CD4-positive, alpha-beta T cell (primary cell): ENCODE measurements at places on chromosomes 4 and X.

GRCh38 chr4:93063325-93063724, 759.6 kb downstream of the GRID2 start:
- no peak for DNase-seq

DNA sequence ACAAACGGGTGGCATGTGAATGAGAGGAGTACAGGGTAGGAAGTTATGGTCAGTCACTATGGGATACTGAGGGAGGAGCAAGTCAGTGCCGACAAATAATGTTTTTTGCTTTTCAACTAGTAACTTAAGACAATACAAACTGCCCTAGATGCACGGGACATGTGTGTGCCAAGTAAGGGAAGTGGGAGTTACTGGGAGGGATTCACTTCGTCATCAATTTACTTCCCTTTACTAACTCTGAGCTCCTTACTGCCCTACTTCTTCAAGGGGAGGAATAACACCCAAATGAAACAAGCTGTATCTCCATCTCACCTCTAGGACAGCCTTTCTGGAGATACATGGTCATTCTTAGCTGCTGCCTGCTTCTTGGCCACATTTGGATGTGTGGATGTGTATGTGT, 97.7 kb downstream of the DGKK start:
- DNase-seq: no peak

GRCh38 chr4:138909587-138909986, 106.0 kb upstream of the NOCT start:
- DNase-seq: no peak

DNA sequence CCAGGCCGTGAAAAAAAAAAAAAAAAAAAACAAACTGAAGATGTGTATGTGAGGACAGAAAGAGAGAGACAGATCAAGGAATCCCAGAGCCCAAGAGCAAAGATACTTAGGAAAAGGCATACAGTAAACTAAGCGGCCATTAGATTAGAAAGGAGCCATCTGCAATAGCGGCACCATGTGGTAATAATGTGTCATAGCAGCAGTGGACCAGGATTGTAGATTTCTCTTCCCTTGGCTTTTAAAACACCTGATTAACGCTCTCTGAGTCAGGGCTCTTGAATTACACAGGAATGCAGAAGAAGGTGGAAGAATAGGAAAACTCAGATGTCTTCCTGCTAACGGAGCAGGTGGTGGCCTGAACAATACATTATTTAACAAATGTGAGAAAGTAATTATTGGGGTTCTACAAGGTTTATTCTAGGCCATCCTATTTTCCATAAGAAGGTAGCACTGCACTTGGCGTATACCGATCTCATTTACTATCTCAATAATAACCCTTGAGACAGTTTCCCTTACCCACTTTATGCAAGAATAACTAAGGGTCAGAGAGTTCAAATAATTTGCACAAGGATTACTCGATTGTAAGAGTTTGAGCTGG, 182.7 kb downstream of the KCNIP4 start:
- no peak for DNase-seq

- DNase-seq: no peak
Observed at GRCh38 chrX:41127477-41128192, 42.4 kb downstream of the USP9X start.

DNA sequence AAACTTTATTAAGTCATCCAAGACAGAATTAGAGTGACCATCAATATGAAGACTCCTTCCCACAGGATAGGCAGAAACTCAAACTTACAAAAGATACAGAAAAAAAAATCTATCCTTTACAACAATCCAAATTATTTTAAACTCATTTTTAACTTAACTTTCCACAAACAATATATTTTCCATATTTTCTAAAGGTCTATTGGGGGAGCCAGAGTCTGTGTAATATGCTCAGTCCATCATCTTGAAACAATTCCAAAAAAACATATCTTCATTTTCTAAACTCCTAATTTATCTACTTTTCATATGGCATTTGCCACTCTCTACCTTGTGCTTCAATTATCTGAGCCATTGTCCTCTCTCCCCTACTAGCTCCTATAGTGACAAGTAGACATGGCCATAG, 378.1 kb downstream of the PDGFC start:
- DNase-seq: no peak

DNA sequence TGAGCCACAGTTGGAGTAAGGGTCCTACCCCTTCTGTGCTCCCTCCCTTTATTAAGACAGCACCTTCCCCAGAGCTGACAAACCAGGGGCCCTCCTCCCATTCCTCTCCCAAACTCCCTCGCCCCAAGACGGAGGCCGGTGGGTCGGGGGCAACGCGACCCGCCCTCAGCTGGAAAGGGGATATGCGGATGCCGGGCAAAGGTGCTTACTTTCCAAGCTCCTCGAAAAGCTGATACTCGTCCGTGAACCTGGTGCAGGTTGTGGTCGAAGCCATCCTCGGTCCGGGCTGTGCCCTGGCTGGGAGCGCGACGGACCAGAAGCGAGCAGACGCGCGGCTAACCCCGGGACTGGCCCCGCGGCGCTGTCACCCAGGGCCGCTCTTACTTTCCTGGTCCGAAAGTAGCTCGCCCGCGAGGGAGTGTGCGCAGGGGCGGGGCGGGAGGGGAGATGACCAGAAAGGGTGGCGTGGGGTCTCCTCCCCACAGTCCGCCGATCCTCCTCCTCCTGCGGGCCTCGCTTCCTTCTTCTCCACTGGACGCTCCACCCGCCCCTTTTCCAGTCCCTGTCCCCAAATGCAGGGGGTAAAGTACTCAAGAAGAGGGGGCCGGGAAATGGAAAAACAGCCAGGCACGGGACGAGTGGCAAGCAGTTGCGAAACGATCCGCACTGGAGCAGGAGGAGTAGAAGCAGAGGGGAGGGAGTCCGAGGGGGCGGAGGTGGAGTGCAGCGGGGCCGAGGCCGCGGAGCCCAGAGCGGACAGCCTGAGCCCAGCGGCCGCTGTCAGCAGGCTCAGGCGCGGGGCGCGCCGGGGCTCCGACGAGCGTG, 531 bp downstream of the CAMK2D start:
- peak; percentile 42 for DNase-seq

GRCh38 chr4:109149836-109150235, 152.6 kb downstream of the COL25A1 start:
- DNase-seq: no peak

GRCh38 chr4:39977489-39978377, at the start of gene PDS5A:
Gene PDS5A, minus strand, starts transcription at chr4:39977911. Its CDS starts 1,334 bp downstream, at chr4:39976577.
- peak; percentile 85 for DNase-seq

DNA sequence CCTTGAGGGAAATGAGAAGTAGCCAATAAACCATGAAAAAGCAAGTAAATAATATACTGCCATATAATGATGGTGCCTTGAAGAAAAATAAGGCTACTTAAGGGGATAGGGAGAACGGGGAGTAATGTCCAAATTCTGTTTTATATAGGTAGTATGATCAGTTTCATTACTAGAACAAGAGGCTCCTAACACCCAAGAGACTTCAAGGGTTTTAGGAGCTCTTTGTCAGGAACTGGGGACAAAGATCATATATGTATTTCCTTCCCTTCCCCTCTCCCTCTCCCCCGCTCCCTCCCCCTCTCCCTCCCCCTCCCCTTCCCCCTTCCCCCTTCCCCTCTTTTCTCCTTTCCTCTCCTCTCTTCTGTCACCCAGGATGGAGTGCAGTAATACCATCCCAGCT, 127.3 kb downstream of the PTPN13 start:
- no peak for DNase-seq

DNA sequence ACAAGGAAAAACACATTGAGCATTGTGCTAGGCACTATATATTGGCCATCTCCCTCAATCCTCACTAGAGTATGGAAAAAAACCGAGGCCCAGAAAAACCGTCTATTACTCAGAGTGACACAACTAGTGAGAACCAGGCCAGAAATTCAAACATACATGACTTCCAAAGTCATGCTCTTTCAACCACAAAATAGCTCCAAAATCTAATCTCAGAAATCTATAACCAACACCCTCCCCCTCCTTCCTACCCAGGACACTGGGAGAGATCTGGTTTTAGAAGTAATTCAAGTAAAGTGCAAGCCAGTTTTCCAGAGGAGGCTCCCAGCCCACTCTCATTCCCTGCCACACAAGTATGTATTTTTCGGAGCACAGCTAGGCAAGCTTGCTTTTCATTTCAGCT, 7.6 kb downstream of the HS3ST1 start:
- no peak for DNase-seq

GRCh38 chr4:181350615-181351415, 892.4 kb upstream of the TENM3 start:
- DNase-seq: no peak
